Skeletal muscle tissue (tissue), 5 donors: ENCODE measurements at places on chromosomes 1 and 21. TPM values are rescaled to one million over a fixed set of nuclear protein-coding genes. Genes with fewer than 3 reads are reported as not detected.

Gene OR2L8
- not detected for total RNA-seq

Gene IVL
- total RNA-seq: not detected

Gene F5
- total RNA-seq: 1.0 TPM

Gene FCRLB
- 1.0 TPM for total RNA-seq

Gene ABCG1
- 20.4 TPM for total RNA-seq

Gene NLRP3
- 5.2 TPM for total RNA-seq

Gene MAGOH
- 33.4 TPM for total RNA-seq
